ENCODE measurements at places on chromosomes 4 and X.
A peak's percentile ranks its signal among the peaks of the same experiment; 100 is the strongest.

DNA sequence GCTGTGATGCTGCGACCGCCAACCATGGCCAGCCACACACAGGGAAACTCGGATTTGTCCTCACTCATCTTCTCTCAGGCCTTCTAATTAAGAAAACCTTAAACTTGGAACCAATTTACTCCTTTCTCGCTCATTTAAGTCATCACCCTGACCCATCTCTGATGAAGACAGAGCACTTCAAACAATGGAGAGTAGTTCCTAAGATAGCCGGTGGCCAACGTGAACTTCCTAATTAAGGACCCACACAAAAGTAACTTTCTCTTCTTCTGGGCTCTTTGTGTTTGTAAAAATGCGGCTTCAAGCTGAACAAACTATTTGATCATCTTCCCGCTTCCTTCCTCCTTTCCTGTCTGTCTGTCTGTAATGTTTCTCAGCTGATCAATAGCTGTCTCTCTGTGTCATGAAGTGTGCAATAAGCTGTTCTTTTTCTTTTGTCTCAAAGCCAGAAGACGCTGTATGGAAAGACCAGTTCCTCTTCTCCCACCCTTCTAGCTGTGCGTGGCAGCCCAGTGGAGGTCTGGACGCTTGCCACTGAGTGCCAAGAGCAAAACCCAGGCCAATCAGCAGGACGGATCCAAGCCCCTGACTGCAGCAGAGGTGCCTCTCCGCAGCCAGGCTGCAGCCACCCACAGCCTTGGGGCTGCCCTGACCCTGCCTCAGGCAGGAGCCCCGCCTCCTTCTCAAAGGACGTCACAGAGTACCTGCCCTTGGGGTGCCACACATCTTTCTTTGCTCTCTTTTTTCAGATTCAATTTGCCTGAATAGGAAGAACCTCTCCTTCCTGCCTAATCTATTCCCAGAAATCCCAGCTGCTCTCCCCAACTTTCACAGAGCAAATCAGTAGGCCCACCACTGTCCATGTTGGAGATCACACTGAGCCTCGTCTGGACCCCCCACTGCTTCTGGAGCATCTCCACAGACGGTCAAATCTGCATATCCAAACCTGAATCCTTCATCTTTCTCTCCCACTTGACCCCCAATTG, 59.3 kb downstream of the MAML3 start:
- DNase-seq = no peak

- DNase-seq = peak; percentile 53
These were observed at the start of gene PGRMC2 for GRCh38 chr4:128287141-128287870. PGRMC2 (minus strand) TSS chr4:128287813; CDS start chr4:128287790, 23 bp downstream.

DNA sequence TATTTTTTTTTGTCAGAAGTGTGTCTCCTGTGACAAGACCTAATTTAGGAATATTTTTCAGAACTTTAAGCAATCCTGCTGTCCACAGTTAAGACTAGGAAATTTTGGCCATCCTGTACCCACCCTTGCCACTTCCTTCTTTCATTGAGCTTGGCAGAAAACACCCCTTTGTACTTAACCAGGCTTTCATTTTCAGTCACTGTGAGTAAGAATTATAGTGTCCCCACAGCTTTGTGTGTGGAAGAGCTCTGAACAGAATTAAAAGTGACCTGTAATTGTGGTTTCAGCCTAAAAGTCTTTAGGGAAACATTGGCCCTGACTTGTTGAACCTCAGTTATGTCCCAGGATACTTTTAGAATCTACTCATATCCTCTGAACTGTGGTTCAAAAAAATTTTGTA, 153.7 kb upstream of the BMP3 start:
- DNase-seq = no peak

GRCh38 chr4:179200681-179201080, 1758.4 kb upstream of the AGA start:
- no peak for DNase-seq

- DNase-seq = peak; percentile 75
These were observed 660.5 kb upstream of the PABPC4L start for GRCh38 chr4:134862116-134862515.

DNA sequence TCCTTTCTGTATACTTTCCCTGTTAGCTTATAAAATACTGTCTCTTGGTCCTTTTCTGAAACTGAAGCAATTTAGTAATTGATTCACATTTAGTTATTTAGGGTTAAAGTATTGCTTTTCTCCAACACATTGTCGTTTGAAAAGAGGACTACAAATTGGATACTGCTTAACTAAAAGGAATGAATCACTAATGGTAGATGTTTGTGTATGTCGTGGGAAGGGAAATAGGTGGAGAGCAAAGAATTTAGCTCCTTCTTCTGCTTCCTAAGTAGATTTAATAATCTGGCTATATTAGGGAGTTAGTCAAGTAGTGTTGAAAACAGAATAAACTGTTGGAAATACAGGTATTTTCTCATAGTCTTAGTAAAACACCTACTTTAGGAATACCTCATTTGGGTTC, 27.9 kb downstream of the SLAIN2 start:
- DNase-seq = peak; percentile 52

- no peak for DNase-seq
These were observed 2441.7 kb downstream of the ARAP2 start for GRCh38 chr4:33802578-33802977.

DNA sequence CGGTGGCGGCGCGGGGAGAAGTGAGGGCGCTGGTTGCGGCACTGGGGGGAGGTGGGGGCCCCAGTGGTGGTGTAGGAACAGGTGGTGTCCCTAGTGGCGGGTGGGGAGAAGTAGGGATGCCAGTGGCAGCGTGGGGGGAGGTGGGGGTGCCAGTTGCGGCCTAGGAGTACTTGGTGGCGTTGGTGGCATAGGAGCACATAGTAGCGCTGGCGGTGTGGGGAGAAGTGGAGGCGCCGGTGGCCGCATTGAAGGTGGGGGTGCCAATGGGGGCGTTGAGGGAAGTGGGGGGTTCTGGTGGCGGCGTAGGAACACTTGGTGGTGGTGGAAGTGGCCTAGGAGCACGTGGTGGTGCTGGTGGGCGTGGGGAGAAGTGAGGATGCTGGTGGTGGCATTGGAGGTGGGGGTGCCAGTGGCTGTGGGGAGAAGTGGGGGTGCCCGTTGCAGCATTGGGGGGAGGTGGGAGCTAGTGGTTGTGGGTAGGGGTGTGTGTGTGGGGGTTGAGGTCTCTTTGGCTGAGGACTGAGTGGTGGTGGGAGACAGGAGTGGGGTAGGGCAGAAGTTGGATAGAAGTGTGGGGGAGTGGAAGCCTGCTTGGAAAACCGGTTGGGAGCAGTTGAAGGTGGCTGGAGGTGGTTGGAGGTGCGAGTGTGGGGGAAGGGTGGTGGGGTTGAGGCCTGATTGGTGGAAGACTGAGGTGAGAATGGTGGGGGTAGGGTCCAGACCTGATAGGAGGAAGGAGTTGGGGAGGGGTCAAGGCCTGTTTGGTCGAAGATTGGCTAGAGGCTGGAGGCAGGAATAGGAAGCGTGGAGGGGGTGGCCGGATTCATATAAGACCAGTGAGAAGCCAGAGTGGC, 1.1 kb downstream of the GCNA start:
- DNase-seq = no peak

GRCh38 chr4:113101669-113102068, 52.2 kb downstream of the ANK2 start:
- peak; percentile 37 for DNase-seq

GRCh38 chrX:119996600-119997524, 53.3 kb upstream of the NKAP start:
- no peak for DNase-seq

DNA sequence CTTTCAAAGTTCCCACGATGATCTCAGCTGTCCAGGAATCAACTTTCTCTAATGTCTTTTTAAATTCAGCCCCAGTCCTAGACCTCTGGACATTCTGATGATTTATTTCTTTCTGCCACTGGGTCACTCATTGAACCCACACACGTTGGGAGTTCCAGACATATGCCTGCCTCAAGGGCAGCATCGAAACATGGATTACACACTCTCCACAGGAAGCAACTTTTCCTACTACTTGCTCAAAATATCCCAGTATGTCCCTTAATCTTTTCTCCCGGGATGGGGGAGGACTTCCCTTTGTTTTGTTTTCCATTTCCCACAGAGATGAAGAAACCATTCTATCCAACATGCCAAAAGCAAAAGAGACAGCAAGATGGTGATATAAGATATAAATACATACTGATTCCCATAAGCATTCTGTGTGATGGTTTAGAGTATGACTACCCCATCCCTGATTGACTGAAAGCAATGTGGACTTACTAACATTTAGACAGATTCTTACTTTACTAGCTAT, 79.8 kb upstream of the PPARGC1A start:
- DNase-seq = peak; percentile 56

- no peak for DNase-seq
These were observed 12.5 kb downstream of the RASGEF1B start for GRCh38 chr4:81459228-81459627.

DNA sequence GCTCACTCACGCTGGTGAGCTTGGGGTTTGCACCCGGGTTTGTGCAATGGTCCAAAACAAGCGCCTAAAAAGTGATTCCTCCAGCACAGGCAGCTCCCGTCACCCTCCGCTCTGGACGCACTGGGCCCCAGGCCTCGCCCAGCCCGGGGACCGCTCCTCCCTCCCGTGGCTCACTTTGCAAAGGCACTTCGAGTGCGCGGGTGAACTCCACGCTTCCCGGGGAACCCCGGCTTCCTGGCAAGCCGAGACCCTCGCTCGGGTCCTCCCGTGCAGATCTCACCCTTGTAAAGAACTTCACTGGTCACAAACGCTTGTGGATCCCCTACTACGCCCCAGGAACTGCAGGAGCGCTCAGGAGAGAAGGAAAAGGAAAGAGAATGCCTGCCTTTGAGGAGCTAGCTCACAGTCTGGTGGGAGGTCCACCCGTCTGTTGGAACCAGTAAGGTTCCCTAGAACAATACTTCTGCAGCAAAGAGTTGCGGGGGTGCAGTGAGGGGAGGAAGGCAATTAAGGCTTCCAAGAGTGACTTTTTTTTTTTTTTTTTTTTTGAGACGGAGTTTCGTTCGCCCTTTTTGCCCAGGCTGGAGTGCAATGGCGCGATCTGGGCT, at the start of gene CTPS2:
TSS of gene CTPS2 (minus strand) at position 122 of the 608 bp plus-strand sequence. CDS start 9,767 bp downstream, outside the sequence.
- DNase-seq = peak; percentile 61

DNA sequence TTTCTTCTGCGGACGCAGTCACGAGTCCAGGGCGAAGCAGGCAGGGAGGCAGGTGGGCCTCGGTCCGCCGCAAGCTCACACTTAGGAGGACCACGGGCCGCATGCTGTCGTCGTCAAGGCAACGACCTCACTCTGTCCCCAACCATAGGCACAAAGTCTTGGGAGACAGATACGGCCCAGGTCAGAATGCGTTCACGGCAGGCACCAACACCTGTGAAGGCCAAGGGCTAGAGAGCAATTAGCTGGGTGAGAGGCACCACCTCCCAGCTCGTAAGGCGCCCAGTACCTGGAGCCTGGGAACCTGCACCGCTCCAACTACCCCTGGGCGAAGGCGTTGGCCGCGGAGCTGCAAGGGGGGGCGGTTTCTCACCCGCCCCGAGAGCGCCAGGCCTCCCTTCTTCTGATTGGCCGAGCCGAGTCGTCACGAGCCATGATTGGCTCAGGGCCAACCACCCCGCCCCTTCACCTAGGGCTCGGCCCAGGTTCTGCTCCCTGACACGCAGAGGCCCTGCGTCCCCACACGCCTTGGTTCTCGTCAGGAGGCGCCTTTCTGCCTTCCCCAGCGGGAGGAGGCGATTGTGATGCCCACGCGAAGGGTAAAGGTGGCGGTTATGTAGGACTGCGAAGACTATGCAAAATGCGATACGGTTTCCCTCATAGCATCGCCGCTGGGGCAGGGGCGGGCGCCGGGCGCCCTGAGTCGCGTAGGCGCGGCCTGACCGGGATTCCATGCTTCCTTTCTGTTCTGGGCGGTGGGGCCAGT, at the start of gene CDKL2:
TSS of gene CDKL2 (minus strand) at position 355 of the 763 bp plus-strand sequence. CDS start 4,540 bp downstream, outside the sequence.
- DNase-seq = peak; percentile 66

GRCh38 chrX:41334363-41335197, 618 bp downstream of the DDX3X start:
- peak; percentile 73 for DNase-seq

DNA sequence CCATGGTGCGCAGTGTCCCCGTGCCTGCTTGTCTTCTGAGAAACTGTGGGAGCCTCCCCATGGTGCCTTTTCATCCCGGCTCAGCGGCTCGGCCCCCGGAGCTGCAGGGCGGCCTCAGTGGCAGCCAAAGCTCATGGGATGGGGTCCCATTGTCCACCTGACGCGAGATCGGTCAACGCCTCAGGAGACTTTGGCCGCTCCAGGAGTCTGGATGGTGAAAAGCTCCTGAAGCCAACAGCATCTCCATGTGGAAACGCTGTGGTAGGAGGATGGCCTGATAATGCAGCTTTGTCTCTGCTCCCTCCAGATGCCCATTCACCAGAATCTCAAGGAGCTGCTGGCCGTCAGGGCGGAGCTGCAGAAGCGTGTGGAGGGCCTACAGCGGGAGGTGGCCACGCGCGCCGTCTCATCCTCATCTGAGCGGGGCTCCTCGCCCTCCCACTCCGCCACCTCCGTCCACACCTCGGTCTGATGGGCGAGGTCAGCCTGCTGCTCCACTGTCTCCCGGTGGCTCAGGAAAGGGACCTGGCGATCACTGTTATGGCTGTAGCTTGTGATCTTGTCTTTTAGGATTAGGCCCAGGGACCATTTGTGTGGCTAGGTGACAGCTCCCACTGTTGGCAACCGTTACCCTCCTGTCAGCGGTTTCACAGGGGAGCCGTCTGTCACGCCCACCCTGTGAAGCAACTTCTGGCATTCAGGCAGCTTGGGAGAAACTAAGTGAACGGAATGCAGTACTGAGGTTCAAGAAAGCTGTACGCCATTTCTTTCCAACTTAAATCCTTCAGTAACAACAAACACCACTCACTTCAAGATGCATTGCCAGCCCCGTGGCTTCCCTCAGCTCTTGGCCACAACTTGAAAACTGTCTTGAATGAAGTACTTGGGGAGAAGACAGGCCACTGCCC, 69.3 kb downstream of the MTMR1 start:
- DNase-seq = no peak

DNA sequence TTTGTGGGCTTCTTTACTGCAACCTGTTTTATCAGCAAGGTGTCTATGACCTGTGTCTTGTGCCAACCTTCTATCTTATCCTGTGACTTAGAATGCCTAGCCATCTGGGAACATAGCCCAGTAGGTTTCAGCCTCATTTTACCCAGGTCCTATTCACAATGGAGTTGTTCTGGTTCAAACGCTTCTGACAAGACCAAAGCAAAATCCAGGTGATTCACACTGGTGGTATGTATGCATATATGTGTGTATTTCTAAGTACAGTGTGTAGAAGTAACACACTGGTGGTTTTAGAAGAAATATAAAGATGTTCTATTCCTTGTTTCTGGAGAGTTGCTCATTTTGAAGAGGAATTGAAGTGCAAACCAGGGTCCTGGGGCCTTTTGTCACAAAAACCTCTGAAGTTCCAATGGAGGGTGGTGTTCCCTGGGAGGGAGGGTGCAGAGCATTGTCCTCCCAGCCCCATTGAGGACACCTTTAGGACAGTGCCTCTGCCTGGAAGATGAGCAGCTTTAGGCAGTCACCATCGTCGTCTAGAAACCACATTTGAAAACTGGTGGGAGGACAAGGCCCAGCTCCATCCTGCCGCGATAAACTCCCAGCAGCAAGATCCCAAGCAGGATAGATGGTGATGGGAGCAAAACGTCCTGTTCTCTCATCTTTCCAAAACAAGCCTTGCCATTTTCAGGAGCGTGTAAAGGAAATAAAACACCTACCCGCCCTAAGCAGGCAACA, 191.4 kb downstream of the TSPAN5 start:
- DNase-seq = peak; percentile 40

Measured in EH (cell line).